ENCODE measurements at places on chromosomes 7 and 10.

DNA sequence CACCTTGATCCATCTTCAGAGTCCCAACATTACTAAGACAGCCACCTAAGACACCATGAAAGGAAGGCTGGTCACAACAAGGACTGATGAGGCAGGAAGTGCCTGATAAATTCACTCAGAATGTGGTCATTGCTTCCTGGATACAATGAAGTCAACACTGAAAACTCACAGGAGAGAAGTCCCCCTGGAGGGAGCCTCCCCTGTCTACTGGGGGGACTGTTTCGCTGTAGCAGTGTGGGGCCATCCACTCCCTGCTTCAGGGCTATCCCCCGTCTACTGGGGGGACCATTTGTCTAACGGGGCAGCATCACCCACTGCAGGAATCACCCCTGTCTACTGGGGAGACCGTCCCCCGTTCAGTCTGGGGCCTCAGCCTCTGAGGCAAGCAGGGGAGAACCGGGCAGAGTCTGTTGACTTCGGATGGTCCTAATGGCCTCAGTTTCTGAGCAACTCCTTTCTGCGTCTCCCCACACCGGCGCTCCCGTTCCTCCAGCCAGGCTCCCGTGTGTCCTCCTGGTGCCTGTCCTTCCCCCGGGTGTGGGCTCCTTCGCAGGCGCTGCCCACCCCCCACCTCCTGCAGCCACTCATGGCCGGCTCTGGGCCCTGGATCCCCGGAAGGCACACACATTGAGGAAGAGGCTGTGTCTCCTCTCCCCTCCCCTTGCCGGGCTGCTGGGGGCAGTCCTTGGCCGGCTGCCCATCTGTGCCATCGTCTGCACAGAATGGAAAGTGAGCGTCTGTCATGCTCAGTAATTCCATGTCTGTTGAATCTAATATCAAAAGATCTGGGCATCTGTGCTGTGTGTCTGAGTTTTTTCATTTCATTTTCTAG, 59.9 kb upstream of the DNAJB6 start:
- no peak for DNase-seq

GRCh38 chr10:70232155-70232858, 922 bp downstream of the PPA1 start:
- DNase-seq, result peak; percentile 19

GRCh38 chr10:22681783-22682183, 32.6 kb downstream of the PIP4K2A start:
- DNase-seq, result no peak

DNA sequence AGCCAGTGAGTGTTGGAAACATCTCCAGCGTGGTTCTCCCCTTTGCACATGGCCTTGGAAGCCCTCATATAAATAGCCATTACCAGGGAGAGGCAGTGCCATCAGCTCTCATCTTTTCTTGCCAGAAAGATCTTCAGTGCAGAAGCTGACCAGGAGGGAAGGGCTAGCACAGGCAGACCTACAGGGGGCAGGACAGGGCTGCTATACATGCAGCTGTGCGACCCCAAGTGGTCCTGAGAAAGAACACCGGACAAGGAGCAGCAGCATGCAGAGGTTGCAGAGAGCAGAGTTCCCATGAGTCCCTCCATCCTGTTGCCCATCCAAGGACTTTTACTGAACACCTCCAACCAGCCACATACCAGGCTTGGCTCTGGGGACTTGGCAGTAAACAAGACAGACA, 17.1 kb downstream of the GRID1 start:
- no peak for DNase-seq

GRCh38 chr10:95392681-95393164, 101.9 kb upstream of the PDLIM1 start:
- DNase-seq, result no peak

Measured in tibial nerve (tissue), 4 donors.